CD4-positive, alpha-beta T cell (primary cell): ENCODE measurements at places on chromosomes 6 and 20.

DNA sequence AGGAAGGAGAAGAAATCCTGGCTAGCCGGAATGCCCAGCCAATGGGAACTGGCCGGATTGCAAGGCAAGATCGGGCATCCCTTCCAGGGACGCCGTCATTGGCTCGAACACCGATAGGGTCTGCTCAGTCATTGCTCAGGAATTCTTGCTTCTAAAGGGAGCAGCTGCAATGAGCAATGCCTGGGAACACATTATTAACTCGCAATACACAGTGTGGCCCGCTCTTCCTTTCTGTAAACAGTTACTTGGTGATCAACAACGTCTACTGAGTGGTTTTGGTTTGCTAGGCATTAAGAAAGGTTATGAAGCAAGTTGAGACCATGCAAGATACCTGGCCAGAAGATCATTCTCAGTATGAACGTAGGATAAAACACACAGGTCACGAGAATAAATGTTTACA lies 165.4 kb upstream of the CITED2 start:
- DNase-seq = no peak

GRCh38 chr6:138590796-138591709 lies 91.8 kb upstream of the NHSL1 start:
- DNase-seq = peak; percentile 12

GRCh38 chr6:149888659-149889058 lies 9.3 kb downstream of the RAET1E start:
- no peak for DNase-seq

DNA sequence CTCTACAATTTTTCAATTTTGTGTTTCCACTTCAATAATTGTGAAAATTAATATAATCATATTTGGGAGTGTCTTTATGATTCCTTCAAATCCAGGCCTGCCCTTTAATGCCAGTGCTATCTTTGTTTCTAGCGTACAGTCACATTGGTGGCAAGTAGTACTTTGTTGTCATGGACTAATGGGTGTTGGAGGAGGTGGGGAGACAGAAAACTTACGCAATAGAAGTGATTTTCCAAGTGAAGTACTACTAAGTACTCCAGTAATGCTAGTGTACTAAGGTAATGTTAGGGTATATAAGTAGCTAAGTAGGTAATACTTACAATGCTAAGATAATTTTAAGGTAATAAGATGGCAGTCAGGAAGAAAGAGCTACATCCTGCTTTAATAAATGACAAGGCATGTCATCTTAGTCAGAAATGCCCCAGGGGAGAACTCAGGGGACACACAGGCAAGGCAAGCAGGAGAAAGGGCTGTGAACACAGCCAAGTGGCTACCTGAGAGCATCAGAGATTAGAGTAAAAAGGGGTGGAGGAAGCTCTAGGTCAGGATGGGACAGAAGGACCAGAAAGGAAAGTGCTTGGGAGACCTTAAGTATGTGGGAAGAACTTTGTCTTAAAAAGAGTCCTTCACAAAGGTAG lies 217.2 kb upstream of the PRDM1 start:
- DNase-seq = no peak

GRCh38 chr20:63025534-63026331 lies 19.0 kb upstream of the BHLHE23 start:
- DNase-seq = no peak

GRCh38 chr6:11333132-11333849 lies 100.8 kb upstream of the NEDD9 start:
- no peak for DNase-seq

DNA sequence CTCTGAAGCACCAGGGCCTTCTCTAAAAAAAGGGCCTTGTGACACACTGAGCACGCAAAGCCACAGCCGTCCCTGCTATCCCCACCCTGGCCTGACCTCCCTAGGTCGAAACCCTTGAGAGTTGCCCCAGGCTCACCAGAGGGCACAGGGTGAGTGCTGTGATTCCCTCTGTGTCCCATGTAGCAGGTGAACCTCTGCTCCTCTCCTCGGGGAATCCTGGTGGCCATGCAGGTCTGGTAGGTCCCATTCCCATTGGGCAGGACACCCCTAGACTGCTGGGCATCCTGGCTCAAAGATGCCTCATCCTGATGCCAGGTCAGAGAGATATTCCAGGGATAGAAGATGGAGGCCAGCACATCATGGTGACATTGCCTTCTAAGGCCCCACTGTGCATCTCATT lies 20.9 kb downstream of the HLA-F start:
- no peak for DNase-seq

- DNase-seq = no peak
Observed at GRCh38 chr20:609371-609964, 641 bp downstream of the TCF15 start.

- no peak for DNase-seq
Observed at GRCh38 chr6:166194914-166195859, 27.5 kb upstream of the TBXT start.

DNA sequence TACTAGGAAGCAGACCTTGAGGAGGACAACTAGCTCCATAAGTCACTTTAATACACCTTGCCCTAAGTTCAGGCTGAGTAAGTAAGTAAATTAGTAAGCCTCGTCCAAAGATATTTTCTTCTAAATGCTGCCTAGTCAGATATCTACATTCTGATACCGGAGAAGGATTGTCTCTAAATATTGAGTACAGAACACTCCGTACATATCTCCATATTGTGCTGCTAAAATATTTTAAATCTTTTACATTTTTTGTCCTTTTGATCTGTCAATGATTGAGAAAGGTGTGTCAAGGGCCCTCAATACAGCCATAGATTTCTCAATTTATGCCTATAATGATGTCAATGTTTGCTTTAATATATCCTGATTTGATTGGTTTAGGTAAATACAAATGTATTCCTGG lies 3.2 kb downstream of the WFDC8 start:
- DNase-seq = no peak

GRCh38 chr6:133202610-133203343 lies 38.4 kb upstream of the EYA4 start:
- DNase-seq = no peak

DNA sequence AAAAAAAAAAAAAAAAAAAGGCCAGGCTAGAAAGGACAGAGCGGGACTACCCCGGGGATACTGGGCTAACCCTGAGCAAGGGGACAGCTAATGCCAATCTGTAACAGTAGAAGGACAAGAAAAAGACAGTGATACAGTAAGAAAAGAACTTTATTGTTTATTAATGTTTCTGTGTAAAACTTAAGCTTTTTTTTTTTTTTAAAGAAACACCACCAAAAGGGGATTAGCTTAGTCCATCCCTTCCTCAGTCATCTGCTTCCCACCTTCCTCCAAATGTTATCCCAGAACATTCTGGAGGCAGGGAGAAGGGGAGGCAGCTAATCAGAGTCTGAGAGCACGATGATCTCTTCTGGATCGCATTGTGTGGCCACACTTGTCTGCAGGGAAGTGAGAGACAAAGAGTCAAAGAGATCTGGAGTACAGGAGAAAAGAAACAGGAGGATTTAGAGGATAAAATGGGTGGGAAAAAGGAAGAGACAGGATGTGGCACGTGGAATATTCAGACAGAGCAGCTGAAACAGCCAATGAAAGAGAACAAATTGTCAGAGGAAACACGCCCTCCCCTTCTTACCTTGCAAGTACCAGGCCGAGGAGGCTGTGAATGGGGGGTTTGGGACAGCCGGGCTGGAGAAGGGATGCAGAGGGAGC lies 1.0 kb upstream of the ZBTB22 start:
- no peak for DNase-seq

- no peak for DNase-seq
Observed at GRCh38 chr20:13739731-13740649, 44.7 kb downstream of the ESF1 start.

DNA sequence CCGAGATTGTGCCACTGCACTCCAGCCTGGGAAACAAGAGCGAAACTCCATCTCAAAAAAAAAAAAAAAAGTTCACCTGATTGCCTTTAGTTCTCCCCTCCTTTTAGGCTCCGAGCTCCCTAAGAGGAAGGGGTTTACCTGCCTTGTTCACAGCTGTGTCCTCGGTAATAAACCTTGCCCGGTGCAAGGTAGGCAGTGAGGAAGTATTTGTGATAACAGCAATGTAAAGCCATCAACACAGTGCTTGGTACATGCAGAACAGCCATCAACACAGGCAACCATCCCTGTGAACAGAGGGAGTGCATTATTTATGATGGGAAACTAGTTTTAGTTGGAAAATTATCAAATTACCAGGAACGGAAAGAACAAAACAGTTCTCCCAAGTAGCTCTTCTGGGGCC lies 1.8 kb upstream of the SPO11 start:
- no peak for DNase-seq

DNA sequence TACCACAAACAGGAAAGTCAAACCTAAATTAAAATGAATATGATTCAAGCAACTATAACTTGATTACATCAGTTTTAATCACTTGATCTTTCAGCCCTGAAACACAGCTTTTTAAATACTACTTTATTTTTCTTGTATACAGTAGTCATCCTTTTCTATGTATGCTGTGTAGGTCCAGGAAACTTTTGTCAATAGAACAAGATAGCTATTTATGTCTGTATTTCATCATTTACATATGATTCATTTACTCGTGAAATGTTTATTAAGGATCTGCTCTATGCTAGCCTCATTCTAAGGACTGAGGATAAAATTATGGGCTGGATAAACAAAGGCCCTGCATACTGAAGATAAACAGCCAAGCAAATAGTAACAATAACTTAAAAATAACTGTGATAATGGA lies 930.2 kb downstream of the TFAP2A start:
- DNase-seq = no peak

GRCh38 chr6:12009180-12009685 lies 2.9 kb upstream of the HIVEP1 start:
- DNase-seq = no peak
